ENCODE measurements at places on chromosomes 13 and 19.

DNA sequence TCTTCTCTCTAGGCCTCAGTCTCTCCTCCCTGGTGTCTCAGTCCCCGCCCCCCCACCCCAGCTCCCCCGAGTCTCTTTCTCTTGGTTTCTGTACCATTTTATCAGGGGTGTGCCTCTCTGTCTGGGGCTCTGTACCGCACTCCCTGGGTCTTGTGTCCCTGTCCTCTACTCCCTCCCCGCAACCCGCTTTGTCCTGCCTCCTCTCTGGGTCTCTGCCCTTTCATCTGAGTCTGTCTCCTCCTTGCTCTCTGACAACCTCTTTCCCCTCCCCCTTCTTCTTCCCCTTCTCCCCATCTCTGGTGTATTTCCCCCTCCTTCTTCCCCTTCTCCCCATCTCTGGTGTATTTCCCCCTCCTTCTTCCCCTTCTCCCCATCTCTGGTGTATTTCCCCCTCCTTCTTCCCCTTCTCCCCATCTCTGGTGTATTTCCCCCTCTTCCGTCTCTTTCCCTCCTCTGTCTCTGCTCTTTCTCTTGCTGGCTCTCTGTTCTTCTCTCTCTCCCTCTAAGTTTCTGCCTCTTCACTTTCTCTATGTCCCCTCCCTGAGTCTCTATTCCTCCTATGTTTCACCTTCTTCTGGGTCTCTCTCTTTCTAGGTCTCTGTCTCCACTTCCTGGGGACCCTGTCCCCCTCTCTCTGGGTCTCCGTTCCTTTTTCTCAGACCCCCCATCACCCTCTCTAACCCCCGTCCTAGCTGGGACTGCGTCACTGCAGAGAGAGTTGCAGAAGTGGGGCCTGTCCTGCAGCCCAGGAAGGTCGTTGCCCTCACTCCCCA lies 2.2 kb upstream of the KCNC3 start:
- DNase-seq = no peak

DNA sequence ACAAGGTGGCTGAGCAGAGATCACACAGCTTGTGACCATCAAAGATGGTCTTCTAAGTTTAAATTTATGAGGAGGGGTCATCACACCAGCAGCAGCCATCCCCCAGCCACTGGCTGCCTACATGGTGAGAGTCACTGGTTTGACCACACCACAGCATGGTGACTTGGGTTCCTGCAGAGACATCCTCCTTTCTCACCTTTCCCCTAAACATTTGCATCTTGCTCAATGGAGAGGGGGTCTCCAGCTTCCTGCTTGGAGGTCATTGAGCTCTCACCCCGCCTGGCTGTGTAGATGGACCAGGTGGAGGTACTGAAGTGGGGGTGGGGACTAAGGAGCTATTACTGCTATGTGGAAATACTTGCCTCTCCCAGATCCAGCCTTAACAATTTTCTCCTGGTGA lies 247.6 kb upstream of the ARGLU1 start:
- no peak for DNase-seq

GRCh38 chr19:53905787-53906186 lies 3.3 kb upstream of the CACNG7 start:
- DNase-seq = no peak

- no peak for DNase-seq
Measured at GRCh38 chr19:55041244-55041626, 3.2 kb upstream of the GP6 start.

- no peak for DNase-seq
Measured at GRCh38 chr13:111401151-111401550, 80.7 kb downstream of the TEX29 start.

- DNase-seq = no peak
Measured at GRCh38 chr13:46630431-46631178, 77.6 kb downstream of the LRCH1 start.

- DNase-seq = no peak
Measured at GRCh38 chr13:42305503-42305902, 33.6 kb downstream of the AKAP11 start.

- no peak for DNase-seq
Measured at GRCh38 chr13:27919659-27919933, 204 bp upstream of the PDX1 start.

Measured in NCI-H1436 treated with DMSO at 0.1 percent for 48 hours (cell line).